ENCODE measurements at places on chromosomes 7 and 10.
A peak's percentile ranks its signal among the peaks of the same experiment; 100 is the strongest.

DNA sequence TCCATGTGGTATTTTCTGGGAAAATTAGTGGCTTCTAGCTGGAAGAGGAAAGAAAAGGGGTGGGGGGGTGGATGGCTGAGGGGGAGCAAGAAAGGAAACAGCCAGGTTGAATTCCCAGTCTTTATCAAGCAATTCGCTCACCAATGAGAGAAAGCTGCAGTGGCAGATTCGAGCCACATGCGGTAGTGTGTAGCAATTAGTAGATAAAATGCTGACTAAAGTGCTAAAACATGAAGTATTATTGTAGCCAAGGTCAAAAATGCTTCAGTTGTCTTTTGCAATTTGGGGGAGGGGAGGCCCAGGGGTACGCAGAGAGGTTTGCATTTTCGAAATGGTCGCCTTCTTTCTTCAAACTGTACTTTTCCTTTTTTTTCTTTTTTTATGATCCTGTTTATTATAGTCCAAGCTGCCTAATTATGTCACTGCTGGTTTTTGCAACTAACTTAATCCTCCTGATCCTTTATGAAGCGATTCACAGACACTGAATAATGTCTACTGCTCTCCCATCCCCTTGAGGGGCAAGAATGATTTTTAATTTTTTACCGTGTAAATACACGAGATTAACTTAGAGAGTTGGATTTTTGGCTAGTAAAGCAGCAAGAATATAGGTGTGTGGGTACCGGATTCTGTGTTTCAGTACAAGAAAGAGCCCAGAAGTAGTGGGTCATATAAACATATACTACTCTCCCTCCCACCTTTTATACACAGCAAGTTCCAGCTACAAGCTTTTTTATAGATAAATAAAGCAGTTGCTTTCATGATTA is 3.6 kb upstream of the ARID5B start:
- DNase-seq: no peak

DNA sequence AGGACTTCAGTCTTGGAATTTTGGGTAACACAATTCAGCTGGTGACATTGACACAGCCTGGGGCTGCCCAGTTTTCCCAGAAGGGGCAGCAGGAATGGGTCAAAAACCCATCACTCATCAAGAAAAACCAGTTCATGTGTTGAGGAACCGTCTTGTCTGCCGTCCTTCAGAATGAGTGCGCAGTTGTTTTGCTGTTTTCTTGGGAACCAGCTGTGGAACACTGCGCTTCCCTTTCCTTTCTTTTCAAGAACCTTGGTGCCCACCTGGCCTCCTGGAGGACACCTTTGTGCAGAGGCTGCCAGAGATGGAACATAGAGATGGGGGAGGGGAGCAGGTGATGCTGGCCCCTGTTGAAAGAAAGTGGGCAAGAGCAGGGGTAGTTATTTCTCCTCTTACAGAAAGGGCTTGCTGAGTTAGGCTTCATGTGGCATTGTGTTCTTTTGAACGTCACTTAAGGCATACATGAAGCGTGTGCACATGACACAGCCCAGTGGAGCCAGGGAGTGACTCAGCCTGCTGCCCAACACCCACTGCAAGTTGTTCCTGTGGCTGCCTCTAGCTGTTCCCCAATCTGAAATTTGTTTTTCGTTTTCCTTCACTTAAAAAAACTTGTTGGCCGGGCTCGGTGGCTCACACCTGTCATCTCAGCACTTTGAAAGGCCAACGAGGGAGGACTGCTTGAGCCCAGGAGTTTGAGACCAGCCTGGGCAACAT is 87.4 kb upstream of the TNS3 start:
- no peak for DNase-seq

- no peak for DNase-seq
Observed at GRCh38 chr10:99233689-99234037, 2.0 kb downstream of the HPSE2 start.

- DNase-seq: no peak
Observed at GRCh38 chr7:129741743-129742213, 130.3 kb downstream of the NRF1 start.

GRCh38 chr7:50359995-50360925 is 55.7 kb downstream of the IKZF1 start:
- no peak for DNase-seq

DNA sequence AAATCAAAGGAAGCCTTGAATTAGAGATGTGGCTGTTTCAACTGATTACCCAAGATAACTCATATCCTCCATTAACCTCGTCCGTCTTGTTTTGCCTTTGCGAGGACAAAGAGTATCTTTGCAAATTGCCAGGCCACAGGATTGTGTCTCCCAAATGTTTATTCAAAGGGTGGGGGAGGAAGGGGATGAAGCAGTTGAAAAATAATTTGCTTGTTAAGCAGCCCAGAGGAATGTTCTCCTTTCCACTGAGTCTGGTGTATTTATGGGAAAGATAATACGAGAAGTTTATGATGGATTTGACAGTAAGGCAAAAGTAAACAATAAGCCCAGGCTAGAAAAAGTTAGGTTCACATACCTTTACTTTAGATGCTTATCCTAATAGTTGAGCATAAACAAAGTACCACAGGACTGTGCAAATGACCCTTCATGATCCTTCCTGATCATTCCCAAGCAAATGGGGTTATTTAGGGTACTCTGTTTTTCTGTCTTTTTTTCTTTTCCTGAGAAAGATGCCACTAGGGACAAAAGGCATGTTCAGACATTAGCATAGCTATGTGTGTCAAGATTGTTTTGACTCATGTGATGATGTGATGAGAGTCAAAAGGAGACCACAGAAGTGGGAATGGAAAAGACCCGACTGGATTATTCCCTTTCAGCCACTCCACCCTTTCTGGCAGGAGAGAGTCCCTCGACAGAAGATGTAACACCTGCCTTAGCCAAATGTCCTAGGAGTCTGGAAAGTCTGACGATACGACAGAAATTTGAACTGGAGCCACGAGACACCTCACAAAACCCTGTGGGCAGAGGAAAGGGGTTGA is 243.0 kb upstream of the GLI3 start:
- no peak for DNase-seq

DNA sequence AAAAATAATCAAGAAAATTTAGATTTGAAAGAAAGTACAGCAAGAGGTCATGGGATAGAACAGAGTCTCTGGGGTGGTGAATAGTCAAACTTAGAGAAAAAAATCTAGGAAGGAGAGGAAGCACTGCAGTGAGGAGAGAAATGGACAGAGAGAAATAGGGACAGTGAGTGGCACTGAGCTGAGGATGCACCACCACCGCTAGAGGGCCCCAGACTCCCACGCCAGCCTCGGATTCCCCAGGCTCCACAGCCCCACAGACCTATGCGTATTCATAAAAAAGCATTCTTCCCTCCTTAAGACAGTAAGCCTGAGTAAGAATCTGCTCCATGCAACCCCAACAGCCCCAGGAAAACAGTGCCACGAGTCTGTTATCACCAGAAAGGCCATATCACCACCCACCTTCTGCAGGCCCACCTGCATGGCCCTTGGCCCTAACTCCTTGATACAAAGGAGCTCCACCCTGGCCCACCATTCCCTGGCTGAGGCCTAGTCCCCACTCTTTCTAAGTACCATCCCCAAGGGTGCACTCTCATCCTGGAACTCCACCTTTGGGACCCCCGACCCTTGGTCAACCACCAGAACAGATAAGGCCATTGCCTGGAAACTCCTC is 91.0 kb downstream of the ALOX5 start:
- no peak for DNase-seq

- DNase-seq: no peak
Observed at GRCh38 chr7:101690061-101690460, 61.0 kb upstream of the MYL10 start.

GRCh38 chr7:107203607-107204006 is 34.8 kb downstream of the HBP1 start:
- DNase-seq: no peak

DNA sequence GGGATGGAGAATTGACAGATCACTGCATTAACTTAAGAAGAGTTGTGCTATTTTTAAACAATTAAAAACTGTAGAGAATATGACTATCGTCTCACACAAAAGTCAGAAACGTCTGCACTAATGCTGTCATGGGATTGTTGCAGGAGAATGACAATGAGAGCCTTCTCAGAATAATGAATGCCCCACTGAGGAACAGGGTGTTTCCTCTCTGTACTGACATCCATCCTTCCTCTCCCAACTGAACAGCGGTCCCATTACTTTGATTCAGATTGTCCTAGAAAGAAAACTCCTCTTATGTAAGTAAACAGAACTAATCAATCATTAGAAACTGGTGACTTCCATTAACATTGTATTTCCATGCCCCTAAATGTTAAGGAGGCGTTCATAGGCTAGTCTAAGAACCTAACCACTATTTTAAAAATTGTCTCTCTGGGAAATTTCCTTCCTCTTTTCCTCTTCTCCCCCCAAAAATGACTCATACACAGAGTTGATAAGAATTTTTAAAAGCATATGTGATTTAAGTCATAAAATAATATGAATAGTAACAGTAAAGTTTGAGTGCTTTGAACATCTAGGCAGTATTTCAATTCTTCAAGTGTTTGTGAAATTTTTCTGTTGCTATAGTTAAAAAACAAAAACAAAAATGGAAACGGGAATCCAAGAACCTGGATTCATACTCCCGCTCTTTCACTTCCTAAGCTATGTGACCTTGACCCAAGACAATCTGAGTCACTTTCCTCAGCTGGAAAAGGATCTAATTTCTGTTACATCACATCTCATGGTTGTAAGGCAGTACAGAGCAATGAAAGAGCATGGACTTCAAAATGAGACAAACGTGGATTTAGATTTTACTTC is 12.7 kb upstream of the MACC1 start:
- no peak for DNase-seq

DNA sequence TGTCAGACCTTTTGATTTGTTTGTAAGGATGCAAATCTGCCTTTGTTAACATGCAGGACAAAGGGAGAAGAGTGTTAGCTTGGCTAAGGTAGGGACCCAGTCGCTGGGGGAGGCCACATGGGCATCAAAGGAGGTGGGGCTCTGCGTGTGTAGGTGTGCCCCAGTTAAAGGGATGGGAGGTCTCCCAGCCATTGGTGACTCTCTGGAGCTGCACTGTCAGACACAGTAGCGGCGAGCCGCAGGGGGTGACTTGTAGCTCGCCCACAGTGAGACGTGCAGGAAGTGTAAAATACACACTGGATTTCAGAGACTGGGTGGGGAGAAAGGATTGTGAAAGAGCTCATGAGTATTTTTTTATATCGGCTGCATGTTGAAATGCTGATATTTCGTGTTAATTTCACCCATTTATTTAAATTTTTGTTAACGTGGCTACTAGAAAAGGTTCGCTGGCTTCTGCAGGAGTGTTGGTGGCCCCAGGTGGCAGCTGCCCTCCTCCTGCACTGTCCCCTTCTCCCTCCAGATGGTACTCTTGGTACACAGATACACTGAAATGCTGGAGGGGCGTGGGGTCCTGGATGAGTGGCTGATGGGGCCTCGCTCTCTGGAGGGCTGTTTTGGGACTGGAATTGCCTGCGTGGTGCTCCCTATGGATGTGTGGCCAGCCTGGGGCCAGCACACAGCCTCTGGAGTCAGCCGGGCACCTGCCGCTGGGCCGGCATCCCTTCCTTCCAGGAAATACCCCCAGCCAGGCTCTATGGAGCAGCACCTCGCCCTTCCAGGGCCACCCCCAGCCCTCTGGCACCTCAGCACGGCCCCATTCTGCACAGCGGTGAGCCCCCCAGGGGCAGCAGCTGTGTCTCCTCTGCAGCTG is 59.2 kb downstream of the LHPP start:
- no peak for DNase-seq

- DNase-seq: peak; percentile 45
Observed at GRCh38 chr10:14604181-14605142, 170.2 kb downstream of the FAM107B start.

- DNase-seq: no peak
Observed at GRCh38 chr10:26579256-26580063, 118.0 kb upstream of the PDSS1 start.

GRCh38 chr7:8176370-8177081 is 85.4 kb downstream of the ICA1 start:
- no peak for DNase-seq

DNA sequence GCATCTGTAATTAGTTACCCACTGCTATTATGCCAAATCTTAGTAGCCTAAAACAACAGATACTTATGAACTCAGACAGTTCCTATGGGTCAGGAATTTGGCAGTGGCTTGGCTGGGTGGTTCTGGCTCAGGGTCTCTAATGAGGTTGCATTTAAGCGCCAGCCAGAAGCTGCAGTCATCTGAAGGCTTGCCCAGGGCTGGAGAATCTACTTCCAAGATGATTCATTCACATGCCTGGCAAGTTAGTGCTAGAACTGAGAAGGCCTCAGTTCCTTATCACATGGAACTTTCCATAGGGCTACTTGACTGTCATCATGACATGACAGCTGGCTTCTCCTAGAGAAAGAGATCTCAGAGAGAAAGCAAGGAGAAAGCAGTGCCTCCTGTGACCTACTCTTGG is 121.3 kb downstream of the AVL9 start:
- DNase-seq: no peak

- DNase-seq: no peak
Observed at GRCh38 chr7:122155566-122155965, 11.5 kb upstream of the AASS start.

DNA sequence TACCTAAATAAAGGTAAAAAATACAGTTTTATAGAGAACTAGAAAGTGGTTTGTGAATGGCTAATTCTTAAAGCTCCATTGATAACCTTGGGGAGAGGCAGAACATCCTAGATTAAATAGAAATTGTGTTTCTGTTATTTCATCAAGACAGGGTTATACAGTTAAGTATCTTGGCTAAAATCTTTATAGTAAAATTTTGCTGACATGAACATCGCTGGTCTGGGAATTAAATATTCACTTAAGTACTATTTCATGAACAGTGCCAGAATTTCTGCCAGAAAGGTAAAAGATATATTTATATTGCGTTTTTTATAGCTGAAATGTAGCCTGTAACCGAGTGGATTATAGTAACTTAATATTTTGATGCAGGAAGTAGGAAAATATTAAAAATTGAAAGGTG is 53.7 kb upstream of the HBP1 start:
- DNase-seq: no peak

- DNase-seq: no peak
Observed at GRCh38 chr10:122507616-122508015, 46.3 kb downstream of the HTRA1 start.

DNA sequence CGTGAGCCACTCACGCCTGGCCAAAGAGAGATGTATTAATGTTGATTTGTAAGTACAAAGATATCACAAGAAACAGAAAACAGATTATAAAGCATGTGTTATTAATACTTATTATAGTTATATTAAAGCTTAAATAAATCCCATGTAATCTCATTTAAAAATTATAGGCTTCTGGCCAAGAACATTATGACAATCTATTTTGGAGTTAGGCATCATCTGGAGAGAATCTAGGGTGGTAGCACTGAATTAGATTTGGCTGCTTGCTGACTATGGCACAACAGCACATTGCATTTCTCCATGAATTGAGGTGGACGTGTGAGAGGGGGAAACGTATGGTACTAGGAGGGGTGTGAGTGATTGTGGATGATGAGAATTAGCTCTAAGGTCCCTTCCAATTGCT is 16.8 kb upstream of the SLC16A12 start:
- no peak for DNase-seq

GRCh38 chr10:17851611-17852010 is 42.5 kb downstream of the MRC1 start:
- no peak for DNase-seq

All from cortex of kidney (tissue), 1 donor.